ENCODE measurements at places on chromosomes 13 and 19.

DNA sequence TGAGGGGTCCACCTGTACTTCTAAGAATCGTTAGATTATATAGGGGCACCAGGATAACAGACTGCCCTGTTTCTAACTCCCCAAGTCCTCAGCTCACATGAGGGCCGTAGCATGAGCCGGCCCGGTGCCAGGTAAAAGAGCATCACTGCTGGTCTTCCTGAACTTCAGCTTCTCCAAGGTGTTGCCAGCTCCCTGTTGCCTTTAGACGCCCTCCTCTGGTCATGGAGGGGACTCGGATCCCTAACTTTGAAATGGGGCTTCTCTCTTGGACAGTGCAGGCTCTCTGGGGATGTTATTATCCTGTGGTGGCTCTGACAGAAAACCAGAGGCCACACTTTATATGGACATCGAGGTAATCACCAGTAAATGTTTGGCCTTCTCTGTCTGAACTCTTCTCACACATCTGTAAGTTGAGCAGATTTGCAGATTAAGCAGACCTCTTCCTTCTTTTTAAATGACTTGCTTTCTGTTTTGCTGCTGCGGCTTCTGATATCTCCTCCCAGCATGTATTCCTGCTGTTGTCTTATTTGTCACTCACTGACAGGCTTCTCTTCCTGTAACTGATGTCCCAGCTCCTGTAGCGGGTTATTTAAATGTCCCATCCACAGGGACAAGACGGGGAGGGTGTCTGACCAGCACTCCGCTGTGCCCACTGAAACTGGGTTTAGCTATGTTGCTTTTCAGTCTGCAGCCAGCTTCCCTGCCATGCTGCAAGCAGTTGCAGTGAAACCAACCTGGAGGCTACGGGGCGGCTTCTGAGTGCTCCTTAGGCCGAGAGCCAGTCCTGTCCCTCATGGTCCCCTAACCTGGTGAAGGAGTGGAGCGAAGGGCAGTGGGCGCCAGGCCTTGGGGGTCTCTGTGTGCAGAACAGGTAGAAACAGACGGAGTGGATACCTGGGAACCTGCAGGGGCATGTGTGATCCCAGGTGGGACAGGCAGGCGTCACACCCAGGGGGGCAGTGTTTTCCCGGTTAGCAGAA, 39.2 kb downstream of the TSSK6 start:
- no peak for DNase-seq

DNA sequence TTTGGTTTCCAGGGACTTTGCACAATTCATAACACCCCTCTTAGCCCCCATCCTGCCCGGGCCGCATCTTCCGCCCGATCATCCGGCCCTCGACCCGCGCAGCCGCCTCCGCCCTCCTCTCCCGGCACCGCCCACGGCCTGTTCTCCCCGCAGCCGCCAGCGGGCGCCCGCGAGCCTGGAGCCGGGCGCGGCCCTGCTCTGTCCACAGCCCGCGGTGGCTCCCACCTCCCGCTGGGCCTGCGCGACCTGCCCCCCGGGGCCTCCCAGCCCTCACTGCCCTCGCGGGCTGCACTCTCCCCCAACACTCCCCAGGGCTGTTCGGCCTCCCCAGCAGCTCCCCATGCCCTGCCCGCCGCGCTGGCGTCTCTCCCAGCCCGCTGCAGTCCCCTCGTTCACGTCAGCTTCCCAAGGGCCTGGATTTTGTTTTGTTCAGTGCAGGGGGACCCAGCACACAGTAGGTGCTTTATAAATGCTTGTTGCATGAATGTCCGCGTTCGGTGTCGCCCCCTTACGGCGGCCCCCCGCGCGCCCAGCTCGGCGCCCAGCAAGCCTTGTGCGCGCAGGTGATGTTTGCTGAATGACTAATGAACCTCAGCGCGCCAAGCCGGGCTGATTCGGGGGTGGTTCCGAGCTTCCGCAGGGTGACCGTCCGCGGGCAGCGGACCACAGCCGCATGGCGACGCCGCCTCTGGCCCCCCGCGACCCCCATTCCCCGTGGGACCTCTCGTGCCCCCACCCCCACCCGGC, 4.6 kb upstream of the APC2 start:
- peak; percentile 58 for DNase-seq

DNA sequence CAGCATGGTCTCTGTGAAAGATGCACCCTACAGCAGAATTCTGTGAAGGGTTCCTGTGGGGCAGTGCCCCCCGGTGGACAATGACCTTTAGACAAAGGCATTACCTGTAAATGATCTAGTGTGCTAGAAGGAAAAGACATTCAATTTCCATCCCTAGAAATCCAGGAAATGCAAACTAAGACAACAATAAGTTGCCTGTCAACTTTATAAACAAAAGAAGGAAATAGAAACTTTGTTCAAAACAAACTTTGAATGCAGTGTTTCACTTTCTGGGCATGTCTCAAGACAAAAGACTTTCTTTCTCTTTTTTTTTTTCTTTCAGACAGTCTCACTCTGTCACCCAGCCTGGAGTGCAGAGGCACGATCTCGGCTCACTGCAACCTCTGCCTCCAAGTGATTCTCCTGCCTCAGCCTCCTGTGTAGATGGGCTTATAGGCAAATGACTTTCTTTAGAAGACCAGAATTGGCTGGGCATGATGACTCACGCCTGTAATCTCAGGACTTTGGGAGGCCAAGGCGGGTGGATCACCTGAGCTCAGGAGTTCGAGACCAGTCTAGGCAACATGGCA, 15.5 kb downstream of the TEX101 start:
- DNase-seq: no peak

GRCh38 chr13:98912846-98913245, 65.0 kb downstream of the DOCK9 start:
- no peak for DNase-seq

- no peak for DNase-seq
These were observed 72.9 kb downstream of the SPATA13 start for GRCh38 chr13:24233351-24233901.

DNA sequence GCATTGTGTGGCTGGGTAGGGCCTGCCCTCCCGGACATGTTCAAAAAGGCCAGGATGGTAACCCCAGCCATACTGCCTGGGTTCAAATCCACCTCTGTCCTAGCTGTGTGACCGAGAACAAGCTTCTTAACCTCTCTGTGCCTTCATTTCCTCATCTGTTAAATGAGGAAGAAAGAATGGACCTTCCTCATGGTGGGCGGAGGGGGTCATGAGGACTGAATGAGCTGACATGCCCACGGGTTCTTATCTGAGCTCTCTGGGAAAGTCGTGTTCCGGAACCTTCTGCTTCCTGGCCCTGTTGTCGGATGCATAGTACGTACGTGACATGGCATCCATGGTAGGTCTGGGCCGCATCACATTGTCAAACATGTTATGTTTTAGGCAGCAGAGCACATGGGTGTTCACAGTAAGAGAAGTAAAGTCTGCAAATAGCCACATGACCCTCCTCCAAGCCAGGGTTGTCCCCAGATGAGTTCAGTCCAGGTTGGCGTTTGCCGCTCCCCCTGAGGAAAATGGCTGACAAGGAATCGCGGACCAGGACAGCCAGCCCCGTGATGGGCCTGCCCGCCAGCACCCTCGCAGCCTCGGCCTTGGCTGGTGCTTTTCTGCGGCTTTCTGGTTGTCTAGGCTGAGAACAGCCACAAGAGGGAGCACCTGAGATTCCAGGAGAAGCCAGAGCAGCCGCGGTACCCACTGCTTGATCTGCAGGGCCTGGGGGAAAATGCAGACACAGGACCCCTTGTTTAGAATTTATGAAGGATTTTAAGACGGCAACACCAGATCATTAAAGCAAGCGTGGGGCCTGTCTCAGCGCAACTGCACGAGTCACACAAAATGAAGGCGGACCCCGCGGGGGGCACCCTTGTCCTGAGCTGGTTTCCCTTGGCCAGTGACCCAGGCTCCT, 2.4 kb upstream of the NTN5 start:
- peak; percentile 61 for DNase-seq

DNA sequence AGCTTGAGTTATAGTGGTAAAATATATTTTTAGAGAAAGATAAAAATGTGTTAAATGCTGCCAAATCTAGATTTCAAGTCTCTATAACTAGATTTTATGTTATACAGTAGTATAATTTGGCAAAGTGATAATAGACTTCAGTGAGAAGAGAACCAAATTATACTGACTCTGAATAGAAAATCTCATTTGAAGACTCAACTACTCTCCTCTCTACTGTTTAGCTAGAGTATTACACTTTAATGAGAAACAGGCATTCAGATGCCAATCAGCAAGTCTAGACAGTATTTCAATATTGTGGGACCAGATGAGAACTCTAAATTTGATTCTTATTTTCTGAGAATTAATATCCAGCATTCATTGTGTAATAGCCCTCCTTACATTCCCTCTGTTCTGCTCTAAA, 311.2 kb downstream of the SLITRK5 start:
- DNase-seq: no peak

GRCh38 chr13:88592105-88592504, 920.9 kb downstream of the SLITRK5 start:
- DNase-seq: no peak

DNA sequence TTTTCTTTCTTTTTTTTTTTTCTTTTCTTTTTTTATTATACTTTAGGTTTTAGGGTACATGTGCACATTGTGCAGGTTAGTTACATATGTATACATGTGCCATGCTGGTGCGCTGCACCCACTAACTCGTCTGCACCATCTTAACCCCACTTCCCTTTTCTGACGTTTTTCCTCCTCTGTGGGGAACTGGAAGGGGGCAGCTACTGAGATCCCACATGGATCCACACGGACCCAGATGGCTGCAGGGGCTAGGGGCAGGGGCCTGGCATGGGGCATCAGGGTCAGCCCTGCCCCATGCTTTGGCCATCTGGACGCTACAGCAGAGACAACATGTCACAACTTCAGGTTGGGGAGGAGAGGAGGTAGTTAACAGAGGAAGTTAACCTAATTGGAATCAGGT, 54.3 kb downstream of the RUBCNL start:
- DNase-seq: no peak

DNA sequence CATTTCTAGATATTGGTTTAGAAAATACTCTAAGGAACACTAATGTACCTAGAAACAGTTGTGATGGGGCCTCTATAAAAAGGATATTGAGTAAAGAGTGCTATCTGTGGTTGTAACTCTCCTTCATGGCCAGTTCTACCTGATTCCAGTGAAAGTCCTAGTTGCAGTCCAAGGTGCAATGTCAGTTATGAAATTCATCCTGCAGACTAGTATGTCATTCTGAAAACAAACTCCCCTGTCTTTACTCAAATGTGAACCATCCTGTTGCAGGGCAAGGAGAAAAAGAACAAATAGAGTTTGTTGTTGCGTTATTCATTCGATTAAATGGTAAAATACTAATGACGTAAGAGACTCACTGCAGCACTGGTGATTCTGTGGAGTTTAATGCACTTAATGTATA, 18.3 kb upstream of the N4BP2L1 start:
- DNase-seq: no peak

DNA sequence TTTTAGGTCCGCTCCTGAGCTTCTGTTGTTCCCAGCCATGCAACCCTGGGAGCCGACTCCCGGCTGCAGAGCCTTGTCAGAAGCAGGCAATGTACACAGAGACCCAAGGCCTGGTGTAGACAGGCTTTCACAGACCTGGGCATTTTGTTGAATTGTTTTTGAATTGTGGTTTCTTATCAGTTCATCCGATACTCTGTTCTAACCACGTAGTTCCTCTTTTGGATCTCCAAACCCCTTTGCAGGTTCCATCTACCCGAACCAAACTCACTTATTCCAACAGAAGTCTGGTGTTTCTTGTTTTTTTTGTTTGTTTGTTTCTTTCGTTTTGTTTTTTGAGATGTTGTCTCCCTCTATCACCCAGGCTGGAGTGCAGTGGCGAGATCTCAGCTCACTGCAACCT, 6.3 kb upstream of the NLRP2 start:
- DNase-seq: no peak

- DNase-seq: no peak
These were observed 14.7 kb upstream of the NANOS2 start for GRCh38 chr19:45929247-45929646.

DNA sequence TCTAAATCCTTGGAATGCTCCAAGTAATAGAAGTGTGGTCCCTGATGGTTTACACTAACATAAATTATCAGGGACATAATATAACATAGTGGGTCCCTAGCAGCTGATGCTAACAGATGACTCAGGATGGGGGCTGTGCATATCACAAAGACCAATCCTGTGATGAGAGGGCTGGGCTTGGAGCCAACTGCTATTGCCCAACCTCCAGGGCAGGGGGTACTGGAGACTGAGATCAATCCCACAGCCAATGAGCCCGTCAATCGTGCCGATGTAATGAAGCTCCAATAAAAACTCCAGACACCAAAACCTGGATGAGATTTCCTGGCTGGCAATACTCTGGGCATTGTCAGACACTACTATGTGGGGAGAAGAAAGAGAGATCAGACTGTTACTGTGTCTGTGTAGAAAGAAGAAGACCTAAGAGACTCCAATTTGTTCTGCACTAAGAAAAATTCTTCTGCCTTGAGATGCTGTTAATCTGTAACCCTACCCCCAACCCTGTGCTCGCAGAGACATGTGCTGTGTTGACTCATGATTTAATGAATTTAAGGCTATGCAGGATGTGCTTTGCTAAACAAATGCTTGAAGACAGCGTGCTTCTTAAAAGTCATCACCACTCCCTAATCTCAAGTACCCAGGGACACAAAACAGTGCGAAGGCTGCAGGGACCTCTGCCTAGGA, 33.4 kb downstream of the ABCC4 start:
- no peak for DNase-seq

DNA sequence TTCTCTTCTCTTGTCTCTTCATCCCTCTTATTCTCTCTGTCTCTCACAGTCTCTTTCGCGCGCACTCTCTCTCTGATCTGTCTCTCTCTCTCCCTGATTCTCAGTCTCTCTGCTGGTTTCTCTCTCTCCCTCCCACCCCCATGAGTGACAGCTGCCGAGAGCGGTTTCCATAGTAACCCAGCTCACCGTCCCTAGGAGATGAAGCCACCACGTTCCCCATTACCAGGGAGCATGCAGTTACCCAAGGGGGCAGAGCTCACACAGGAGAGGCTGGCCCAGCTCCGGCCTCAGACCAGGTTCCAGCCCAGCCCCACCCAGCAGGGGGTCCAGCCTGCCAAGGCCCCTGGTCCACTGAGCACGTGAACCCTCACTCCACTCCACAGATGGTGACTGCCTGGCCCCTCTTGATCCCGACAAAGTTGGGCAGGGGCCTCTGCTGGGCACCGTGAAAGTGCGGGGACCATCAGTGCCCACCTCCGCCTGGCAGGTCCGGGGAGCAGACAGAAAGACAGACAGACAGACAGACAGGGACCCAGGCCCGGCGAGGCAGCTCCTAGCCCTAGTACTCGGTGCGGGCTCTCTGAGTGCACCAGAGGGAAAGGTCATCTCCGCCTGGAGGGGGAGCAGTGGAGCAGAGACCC, 50.6 kb downstream of the CELF5 start:
- no peak for DNase-seq

DNA sequence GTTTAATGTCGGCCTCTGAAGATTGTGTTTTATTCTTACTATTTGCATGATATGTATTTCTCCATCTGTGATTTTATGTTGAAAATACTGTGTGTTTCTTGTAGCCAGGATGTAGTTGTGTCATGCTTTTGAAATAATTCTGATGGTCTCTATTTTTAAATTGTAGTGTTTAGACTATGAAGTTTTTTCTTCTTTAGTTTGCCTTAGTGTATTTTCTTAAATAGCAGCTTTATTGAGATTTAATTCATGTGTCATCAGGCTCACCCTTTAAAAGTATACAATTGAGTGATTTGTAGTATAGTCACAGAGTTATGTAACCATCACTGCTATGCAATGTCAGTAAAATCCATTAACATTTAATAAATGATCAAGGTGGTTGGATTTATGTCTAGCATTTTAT, 74.5 kb downstream of the PCCA start:
- DNase-seq: no peak

- no peak for DNase-seq
These were observed 483.2 kb upstream of the SLITRK6 start for GRCh38 chr13:86282442-86282841.

Measured in activated CD4-positive, CD25-positive, alpha-beta regulatory T cell (primary cell).